ENCODE measurements at places on chromosomes 4 and X. TPM values are rescaled to one million over a fixed set of nuclear protein-coding genes. Genes with fewer than 3 reads are reported as not detected.

Gene CAPN6
- total RNA-seq, result not detected

Gene ENPEP
- total RNA-seq, result 6.8 TPM

Gene VEGFC
- 4.2 TPM for total RNA-seq

Gene POU3F4
- total RNA-seq, result not detected
